ENCODE measurements at places on chromosomes 13 and 19. TPM values are rescaled to one million over a fixed set of nuclear protein-coding genes. Genes with fewer than 3 reads are reported as not detected.

GRCh38 chr19:3075605-3076431 is 13.5 kb upstream of the TLE5 start:
- DNase-seq = no peak

DNA sequence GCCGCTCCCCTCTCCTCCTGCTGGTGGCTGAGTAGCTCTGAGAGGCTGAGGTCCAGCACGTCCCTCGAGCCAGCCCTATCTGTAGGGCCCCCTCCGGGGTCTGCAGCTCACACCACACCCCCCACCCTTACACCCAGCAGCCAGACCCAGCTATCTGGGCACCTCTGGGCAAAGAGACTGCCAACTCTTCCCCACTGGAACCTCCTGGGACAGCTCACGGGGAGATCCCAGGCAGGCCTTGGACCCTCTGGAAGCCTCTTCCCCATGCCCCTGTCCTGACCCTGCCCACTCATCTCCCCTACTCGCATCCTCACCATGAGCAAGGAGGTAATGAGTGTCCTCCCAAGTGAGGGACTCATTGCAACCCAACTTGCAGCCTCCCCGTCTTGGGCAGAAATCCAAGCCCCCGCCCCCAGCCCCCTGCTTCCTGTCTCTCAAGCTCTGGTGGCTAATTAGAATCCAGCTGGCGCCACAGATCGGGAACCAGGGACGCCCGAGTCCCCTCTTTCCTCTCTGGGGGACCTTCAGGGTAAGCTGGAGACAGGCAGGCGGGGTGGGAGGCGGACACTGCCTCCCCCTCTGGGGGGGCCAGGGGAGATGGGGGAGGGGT is 22.1 kb downstream of the ADGRL1 start:
- DNase-seq = no peak

DNA sequence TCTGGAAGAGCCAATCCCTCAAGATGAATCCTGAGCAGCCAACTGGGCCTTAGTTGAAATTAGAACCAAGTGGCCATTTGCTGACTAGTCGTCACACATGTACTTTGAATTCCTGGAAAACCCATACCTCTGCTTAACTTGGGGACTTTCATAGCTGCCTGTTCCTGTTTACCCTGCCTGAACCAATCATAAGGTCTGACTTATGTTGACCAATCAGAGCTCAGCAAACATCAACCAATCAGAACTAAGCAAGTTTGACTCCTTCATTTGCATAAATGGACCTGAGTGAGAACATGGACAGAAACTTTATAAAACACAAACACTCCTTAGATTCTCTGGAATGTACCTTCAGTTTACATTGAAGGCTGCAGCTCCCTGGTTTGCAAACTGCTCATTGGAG is 50.8 kb downstream of the LATS2 start:
- no peak for DNase-seq

- peak; percentile 47 for DNase-seq
Observed at GRCh38 chr19:10832939-10833296, 3.1 kb downstream of the TMED1 start.

DNA sequence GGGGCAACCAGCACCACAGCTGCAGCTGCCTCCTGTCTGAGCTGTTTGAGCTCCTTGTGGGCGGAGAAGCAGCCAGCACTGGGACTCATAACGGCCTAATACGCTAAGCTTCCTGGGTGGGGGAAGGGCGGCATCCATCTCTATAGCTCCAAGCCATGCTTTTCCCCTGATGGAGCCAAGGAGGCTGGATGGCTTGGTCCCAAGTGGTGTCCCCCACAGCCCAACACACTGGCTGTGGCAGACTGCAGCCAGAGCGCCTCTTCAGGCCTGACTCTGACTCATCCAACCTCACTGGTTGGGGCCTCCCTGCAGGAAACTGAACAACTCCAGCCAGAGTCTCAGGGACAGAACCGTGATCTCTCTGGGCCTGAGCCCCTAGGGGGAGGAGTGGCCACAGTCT is 537.3 kb downstream of the SUCLA2 start:
- DNase-seq = no peak

- DNase-seq = no peak
Observed at GRCh38 chr13:80510686-80511085, 169.8 kb upstream of the SPRY2 start.

DNA sequence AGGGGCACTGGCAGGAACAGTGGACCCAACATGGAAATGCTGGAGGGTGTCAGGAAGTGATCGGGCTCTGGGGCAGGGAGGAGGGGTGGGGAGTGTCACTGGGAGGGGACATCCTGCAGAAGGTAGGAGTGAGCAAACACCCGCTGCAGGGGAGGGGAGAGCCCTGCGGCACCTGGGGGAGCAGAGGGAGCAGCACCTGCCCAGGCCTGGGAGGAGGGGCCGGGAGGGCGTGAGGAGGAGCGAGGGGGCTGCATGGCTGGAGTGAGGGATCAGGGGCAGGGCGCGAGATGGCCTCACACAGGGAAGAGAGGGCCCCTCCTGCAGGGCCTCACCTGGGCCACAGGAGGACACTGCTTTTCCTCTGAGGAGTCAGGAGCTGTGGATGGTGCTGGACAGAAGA is 4.1 kb downstream of the KLK2 start:
- DNase-seq = no peak

DNA sequence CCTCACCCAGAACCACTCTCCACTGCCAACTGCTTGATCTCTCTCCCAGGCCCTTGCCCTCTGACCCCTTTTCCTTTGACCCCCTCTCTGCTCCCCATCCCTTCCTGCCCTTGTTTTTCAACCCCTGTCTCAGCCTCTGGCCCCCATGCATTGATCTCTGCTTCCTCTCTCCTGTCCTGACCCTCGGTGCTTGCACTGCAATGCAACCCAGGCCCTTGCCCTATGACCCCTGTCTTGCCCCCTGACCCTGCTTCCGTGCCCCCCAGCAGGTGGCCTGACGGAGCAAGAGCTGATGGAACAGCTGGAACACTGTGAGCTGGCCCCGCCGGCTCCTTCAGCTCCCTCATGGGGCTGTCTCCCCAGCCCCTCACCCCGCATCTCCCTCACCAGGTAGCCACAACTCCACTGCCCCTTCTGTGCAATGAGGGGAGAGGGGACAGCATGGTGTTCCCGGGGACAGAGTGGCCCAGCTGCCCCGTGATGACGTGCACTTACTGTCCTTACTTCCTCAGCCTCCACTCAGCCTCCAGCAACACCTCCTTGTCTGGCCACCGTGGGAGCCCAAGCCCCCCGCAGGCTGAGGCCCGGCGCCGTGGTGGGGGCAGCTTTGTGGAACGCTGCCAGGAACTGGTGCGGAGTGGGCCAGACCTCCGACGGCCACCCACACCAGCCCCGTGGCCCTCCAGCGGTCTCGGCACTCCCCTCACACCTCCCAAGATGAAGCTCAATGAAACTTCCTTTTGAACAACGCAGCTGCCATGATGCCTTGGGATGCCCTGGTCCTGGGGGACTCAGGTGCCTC is 10.5 kb upstream of the LTBP4 start:
- peak; percentile 73 for DNase-seq

- DNase-seq = no peak
Observed at GRCh38 chr13:76816394-76816793, 69.8 kb downstream of the KCTD12 start.

- no peak for DNase-seq
Observed at GRCh38 chr19:27876489-27876888, 1336.5 kb downstream of the UQCRFS1 start.

DNA sequence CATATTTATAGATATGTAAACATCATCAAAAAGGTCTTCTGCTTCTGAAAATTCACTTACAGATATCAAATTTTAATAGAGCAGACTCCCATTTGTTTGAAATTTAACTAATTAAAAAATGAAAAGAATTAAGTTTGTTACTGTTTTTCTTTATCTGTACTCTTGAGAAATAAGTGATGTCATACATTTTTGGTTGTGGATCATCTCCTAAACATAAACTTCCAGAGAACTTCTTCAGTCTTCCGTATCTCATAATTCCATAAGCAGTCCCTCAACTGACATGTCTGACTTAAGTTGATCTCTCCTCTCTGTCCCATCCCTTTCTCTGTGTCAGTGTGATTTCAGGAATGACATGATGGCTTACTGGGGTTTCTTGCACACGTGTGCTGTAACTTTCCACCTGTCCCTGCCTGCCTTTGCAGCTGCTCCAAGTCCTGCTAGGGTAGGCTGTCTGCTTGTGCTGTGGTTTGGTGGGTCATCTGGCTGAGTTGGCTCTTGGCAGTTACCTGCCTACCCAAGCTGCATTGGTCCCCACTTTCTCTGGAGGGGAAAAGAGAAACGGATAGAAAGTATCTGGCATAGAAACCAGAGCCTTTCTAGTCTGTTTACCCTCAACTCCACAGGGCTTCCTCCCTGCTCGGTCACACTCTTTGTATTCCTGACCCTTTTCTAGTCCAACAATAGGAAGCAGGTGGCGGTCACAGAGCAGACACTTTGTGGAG is 127.1 kb downstream of the GGACT start:
- no peak for DNase-seq

- no peak for DNase-seq
Observed at GRCh38 chr13:109126178-109126577, 496.8 kb downstream of the MYO16 start.

- DNase-seq = peak; percentile 86
Observed at GRCh38 chr13:24270639-24271141, 38.7 kb upstream of the C1QTNF9 start.

DNA sequence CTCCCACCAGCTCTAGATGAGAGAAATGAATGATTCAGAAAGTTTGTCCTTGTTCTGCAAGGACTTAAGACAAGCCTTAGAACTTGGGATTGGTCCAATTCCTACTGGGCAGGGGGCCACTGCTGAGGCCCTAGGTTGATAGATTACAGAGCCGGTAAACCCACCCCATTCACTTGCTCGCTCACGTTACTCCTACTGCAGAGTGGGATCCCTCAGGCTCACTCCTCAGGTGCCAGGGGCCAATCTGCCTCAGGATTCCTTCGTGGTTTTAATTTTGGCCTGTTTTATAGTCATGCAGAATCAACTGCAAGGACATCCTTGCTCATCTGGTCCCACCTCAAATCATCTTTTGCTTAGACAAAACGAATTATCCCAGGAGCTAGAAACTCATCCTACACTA is 59.0 kb downstream of the SERP2 start:
- no peak for DNase-seq

DNA sequence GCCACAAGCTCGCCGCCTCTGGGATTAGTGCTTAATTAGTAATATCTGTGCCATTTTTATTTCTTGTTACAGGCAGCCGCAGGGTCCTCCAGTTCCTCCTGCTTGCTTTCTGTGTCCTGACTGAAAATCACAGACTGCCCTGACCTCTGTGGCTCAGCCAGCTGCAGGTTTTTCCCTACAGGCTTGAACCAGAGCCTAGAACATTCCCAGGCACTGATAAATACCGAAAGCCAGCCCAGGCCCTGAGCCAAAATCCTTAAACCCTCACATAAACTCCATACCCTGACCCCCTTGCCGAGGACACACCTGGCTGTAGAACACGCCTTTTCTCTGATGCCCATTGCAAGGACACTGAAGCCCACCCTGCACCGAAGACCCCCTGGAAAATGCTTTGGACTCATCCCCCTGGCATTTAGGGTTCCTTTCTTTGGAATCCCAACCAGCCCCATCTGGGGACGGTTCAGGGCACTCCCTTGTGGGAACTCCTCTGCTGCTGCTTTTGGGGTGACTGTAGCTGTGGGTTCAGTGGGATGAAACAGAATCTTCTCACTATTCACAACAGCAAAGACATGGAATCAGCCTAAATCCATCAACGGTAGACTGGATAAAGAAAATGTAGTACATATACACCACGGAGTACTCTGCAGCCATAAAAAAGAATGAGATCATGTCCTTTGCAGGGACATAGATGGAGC is 15.5 kb downstream of the DPP9 start:
- no peak for DNase-seq

- no peak for DNase-seq
Observed at GRCh38 chr13:30125422-30126073, 181.8 kb downstream of the KATNAL1 start.

- no peak for DNase-seq
Observed at GRCh38 chr13:46202966-46203365, 8.8 kb upstream of the LRRC63 start.

DNA sequence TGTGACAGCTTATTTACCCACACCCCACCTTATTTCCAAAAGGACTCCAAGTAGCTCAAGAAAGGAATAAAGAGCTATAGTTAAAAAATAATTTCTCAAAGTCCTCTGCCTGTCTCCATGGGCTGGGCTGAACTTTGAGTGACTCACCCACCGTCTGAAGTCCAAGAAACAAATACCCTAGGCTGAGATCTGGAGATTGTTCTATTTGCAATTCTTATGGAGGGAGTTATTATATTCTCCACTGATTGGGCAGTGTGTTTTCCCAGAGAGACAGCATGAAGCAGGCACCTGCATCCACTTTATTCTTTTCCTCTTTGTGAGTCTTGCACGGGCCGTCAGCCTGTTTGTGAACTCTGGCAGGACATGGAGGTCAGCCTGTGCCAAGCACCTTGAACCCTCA is 63.2 kb downstream of the SHISA2 start:
- DNase-seq = no peak

- no peak for DNase-seq
Observed at GRCh38 chr19:36252047-36252446, 37.1 kb downstream of the ZNF146 start.

DNA sequence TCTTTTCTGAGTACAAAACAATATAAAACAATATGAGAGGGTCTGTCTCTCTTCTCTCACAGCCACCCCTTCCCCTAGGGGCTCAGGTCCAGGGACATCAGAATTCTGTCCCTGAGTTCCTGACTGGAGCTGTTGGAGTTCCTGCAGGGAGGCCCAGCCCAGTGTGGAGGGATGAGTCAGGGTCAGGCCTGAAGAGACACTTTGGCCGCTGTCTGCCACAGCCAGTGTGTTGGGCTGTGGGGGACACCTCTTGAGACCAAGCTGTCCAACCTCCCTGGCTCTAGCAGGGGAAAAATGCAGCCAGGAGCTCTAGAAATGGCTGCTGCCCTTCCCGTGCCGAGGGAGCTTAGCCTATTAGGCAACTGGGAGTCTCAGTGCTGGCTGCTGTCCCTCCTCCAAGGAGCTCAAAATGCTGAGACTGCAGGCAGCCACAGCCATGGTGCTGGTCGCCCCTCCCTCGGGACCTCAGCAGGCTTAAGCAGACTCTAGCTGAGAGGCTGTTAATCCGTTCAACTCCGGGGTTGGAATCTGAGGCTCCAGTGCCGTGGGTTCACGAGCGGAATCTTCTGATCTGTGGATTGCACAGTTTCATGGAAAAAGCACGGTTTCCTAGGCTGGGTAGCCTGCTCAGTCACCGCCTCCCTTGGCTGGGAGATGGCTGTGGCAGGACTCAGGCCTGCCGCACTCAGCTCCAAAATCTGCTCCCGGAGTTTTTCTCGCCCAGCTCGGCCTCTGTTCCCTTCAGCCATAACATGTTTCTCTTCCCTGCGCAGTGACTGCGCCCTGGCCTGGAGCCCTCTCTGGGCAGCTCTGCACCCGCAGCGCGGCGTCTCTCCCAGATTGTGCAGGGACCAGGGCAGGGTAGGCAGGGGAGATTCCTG is 3.8 kb upstream of the ZNF626 start:
- peak; percentile 50 for DNase-seq

GRCh38 chr13:61965756-61966155 is 550.1 kb upstream of the PCDH20 start:
- DNase-seq = no peak

CA11 gene
- total RNA-seq = 6.4 TPM

LPAR2 gene
- 11.7 TPM for total RNA-seq

IGSF23 gene
- total RNA-seq = not detected

SERTAD3 gene
- 34.8 TPM for total RNA-seq

HS6ST3 gene
- 4.9 TPM for total RNA-seq

IGFL1 gene
- not detected for total RNA-seq

PSG7 gene
- not detected for total RNA-seq

CGB8 gene
- not detected for total RNA-seq

PLPPR3 gene
- not detected for total RNA-seq

TGFBR3L gene
- not detected for total RNA-seq

Measured in aorta (tissue), 5 donors.